NCI-H146 (cell line): ENCODE measurements at places on chromosomes 13 and 19.

GRCh38 chr19:44847144-44848035 is 1.3 kb downstream of the NECTIN2 start:
- DNase-seq, result peak; percentile 78

DNA sequence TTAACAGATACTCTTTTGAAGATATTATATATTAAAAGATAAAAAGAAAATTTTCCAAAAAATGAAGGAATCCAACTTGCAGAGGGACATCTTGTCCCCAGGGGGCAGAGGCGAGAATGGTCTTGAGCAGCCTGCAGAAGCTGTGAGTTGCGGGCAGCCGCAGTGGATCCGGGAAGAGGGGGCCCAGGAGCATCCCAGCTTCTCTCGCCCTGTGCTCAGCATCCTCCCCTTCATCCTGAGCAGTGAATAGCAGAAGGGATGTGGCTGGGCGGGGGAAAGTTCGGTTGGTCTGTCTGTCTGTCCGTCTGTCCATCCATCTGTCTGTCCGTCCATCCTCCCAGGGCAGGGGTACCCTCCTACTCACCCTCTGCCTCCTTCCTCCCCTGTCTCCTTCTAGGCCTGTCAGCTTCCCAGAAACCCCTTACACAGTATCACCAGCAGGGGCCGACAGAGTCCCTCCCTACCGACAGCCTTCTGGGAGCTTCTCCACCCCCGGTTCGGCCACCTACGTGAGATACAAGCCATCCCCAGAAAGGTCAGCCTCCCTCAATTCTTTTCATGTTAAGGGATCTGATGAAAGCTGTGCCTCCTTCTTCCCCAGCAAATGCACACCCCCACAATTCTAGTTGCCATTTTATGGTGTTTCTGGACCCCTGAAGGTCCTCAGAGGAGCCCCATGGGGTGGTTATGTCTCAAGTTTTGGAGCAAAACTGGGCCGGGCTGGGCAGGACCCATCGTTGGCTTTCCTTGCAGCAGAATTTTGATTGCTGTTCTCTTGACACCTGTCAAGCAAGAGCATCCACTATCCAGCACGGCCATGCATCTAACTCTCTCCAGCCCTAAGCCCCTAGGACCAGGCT is 81.6 kb downstream of the DPF1 start:
- peak; percentile 70 for DNase-seq

GRCh38 chr19:41480336-41480735 is 37.4 kb downstream of the ERICH4 start:
- DNase-seq, result no peak

- DNase-seq, result peak; percentile 85
These were observed 12.4 kb upstream of the TINCR start for GRCh38 chr19:5580161-5580571.

DNA sequence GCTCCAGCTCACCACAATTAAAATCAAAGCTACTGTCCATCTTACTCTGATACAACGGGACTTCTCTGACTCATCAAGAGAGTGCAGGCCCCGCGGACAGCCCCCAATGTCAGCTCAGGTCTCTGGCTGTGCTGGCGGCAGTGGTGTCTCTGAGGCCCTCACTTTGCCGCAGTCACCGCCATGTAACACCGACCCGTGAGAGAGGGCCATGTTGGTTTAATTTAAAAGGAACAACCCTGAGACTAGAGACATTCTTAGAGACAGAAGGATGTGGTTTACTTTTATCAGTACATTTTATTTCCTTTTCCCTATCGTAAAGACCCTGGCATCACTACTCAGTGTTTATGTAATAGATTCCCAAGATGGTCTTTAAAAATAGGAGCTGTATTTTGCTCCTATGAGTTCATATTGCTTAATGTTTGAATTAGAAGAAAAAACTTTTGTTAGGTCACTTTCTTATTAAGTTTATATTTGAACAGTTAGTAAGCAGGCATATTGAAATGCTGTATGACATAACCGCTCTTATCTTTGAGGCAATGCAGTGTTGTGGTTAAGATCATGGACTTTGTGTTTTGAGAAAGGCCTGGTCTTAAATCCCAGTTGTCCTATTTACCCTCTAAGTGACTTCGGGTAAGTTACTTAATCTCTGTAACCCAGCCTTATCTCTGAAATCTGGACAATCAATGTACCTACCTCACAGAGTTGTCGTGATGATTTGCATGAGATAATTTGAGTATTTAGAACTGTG is 23.4 kb downstream of the DGKH start:
- peak; percentile 53 for DNase-seq

DNA sequence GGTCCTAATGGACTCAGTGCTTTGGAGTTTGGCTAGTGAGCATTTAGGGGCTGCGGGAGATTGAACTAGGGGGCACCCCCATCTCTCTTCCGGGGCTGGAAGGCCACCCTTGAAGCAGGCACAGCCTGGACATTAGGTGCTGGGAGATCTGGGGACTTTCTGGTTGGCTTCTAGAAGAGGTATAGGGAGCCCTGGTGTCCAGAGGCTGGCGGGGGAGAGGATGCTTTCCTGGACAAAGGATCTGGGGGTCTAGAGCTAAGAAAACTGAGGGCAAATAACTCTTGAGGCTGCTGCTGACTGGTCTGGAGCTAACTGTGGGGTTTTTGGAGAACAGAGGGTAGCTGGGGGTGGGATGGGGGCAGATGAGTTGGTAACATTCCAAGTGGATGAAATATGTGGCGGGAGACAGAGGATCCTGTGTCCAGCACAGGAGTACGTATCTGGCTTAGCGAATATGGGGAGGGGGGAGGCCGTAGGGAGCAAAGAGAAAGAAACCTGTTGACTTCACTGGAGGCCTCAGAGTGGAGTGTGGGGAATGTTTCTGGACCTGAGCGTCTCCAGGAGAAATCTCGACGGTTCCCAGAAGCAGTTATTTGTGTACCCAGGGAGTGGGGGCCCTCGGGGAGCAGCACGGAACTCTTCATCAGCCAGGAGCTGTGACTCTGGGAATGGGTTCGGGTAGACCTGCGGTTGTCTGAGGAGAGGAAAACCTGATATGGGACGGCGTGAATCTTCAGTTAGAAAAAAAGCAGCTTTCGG is 1.4 kb downstream of the HNRNPUL1 start:
- DNase-seq, result peak; percentile 40

GRCh38 chr13:112733112-112733511 is 43.3 kb downstream of the ATP11A start:
- peak; percentile 92 for DNase-seq
